ENCODE measurements at places on chromosomes 7 and 10.

- no peak for DNase-seq
These were observed 75.8 kb downstream of the GNAI1 start for GRCh38 chr7:80210400-80210799.

DNA sequence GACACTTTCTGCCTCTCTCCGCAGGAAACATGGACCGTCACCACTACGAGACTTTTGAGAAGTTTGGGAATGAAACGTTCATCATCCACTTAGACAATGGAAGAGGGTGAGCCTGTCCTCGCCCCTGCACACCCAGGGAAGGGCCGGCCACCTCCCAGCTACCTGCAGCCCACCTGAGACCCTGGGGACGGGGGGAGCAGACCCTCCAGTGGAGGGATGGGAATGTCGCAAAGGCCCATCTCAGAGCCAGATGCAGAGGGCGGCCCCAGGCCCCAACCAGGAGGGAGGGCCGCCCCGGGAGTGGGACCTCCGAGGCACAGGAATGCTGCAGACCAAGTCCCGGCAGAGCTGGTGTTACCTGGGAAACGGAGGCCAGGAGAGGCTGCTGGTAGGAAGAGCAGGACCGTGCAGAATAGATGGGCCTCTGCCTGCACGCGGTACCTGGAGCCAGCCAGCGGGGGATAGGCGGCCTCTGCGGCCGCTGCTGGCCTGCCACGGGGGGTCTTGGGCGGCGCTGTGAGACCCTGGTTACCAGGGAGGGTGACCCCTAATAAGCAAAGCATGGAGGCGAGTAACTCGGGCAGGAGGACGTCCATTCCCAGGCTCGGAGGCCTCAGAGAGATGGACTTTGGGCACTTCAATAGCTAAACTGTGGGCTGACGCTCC, 32.9 kb upstream of the FOXL3 start:
- no peak for DNase-seq

DNA sequence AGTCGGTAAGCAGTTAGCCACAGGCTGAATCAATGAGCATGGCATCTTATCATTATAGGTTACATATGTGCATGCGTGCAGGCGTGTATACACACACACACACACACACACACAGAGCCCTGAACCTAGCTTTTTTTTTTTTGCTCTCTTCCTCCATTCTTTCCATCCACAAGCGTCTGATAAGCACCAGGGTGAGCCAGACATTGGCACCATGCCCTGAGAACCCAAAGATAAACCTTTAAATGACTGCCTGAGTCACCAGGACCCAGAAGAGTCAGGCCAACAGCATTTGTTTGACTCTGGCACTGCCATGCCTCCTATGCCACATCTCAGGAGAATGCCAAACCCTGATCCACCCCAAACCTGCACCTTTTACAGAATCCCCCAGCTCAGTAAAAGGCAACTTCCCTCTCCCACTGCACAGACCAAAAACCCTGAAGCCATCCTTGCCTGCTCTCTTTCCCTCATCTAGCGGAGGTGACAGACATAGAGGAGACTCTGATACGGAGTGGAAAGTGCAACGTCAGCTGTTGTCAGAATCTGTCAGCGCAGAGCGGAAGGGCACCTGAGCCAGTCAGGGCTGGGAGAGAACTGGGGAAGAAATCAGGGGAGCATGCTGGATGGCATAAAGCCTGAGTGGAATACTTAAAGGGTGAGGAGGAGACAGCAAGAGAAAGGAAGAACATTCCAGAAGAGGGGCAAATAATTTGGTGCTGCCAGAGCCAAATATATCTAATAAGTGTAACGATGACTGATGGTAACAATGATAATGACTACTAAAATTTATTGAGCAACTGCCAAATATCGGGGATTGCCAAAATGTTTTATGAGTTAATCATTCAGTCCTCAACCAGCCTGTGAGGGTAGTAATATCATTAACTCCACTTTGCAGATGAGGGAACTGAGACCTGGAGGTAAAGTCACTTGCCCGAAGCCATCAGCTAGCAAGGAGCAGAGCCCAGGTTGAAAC, 3.2 kb downstream of the PARP12 start:
- no peak for DNase-seq

DNA sequence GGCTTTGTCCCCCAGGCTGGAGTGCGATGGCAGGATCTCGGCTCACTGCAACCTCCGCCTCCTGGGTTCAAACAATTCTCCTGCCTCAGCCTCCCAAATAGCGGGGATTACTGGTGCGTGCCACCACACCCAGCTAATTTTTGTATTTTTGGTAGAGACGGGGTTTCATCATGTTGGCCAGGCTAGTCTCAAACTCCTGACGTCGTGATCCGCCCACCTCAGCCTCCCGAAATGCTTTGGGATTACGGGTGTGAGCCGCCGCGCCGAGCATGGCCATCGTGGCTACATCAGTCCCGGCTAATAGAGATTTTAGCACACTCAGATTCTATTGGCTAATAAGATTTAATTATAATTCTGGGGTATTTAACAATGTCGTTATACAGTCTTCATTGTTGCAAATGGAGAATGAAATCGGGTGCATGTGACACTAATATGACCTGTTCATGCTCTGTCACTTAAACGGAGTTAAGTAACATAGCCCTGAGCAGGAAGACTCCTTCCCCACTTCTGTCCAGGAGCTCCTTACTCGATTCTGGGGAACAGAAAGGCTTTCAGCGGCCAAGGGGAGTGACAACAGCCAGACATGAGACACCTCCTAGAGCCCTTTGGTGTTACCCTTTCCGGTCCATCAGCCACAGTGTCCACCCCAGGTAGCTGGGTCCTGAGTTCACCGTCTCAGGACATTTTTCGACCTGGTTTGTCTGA, 40.9 kb upstream of the FAM20C start:
- DNase-seq: no peak

GRCh38 chr7:125516194-125516593, 586.6 kb upstream of the POT1 start:
- DNase-seq: no peak

DNA sequence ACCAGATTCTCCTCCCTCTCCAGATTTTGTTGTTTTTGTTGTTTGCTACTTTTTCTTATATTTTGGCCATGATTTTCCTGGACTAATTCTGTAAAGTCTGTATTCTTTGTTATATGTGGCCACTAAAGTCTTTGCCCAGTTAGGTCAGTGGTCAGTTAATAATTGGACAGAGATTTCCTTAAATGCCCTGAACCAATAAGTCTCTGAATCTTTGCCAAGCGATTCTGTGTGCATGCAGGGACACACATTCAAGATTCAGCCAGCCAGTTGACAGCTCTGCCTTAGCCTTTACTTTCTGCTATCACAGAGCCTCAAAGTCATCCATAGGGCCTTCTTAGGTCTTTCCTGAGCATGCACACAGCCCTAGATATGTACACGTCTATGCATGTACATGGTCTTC, 11.0 kb upstream of the COL17A1 start:
- no peak for DNase-seq

- no peak for DNase-seq
These were observed 57.0 kb upstream of the DKK1 start for GRCh38 chr10:52256832-52257691.

- DNase-seq: no peak
These were observed 108.9 kb downstream of the COL13A1 start for GRCh38 chr10:69910561-69910960.

GRCh38 chr10:68516766-68517165, 10.6 kb downstream of the SLC25A16 start:
- no peak for DNase-seq

DNA sequence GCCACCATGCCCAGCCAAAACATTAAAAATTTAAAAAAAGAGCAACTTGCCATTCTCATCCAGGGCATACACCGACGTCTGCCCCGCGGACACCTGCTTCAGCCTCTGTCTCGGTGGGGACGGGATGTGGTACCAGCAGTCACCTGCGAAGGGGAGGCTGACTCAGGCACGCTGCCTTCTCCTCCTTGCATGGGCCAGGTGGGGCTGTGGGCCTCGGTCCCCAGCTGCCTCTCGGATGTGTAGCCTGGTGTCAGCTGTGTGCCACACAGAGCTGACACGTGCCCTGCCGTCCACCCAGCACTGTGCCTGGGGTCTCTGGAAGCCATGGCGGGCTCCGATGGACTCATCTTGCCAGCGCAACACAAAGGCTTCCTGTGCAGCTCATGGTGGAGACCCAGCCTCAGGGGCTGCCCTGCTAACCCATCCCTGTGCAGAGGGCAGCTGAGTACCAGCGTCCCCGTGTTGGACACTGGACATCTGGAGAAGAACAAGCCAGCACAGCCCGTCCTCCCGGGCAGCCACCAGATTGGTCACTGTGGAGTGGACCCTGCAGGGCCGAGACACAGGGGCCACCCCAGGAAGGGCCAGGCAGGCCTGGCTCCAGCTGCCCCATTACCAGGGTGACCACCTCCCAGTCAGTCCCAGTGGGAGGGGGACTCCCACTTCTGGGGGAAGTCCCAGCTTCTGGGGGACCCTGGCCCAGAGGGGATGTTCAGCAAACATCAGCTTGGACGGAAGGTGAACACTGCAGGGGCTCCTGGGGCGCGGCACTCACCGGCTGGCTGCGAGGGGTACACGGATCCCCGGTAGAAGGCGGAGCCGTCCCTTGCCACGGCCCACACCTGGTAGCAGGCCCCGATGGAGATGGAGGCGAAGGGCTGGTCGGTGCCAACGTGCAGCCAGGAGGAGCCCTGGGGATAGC, 10.6 kb downstream of the BHLHA15 start:
- DNase-seq: no peak

DNA sequence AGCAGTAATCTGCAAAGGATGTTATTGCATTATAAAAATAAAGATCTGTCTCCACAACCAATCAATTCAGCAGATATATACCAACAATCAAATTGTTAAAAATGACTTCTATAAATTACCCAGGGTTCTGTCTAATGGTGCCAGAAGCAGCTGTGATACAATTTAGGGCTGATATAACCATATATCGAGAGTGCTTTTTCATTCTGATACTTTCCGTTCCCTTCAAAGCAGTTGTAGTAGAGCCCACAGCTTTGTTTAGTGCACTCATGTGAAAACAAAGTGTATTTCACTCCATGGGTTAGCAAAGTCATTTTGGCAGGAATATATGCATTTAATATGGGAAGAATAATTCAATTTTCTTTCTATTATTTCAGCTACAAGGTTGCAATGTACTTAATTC, 83.1 kb upstream of the CHCHD3 start:
- DNase-seq: no peak

DNA sequence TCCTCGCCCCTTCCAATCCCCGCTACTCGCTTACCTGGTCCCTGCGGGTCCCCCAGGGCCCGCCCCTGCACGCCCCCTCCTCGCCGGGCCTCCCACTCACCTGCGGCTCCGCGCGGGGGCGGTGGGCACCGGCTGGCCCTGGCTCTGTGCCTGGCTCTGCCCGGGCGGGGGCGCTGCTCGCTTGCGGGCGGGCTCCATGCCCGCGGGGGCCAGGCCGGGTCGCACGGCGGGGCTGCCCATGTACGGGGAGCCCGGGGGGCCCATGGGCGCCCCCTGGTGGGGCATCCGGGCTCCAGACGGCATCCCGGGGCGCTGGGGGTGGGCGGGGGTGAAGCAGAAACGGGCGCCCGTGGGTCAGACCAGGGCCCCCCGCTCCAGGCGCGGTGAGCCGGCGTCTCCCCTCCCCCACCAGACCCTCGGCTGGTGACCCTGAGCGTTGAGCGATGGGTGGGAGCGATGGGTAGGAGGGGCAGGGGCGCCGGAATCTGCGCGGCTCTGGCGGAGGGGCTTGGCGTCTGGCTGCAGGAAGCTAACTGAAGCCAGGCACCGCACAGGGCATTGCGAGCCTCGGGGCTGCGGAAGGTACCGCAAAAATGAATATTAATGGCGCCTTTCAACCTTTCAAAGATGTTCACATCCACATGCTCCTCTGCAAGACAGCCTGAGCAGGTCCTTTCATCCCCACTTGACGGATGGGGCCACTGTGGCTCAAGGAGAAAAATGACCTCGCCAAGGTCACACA, 3.0 kb downstream of the SMARCD3 start:
- DNase-seq: peak; percentile 56

DNA sequence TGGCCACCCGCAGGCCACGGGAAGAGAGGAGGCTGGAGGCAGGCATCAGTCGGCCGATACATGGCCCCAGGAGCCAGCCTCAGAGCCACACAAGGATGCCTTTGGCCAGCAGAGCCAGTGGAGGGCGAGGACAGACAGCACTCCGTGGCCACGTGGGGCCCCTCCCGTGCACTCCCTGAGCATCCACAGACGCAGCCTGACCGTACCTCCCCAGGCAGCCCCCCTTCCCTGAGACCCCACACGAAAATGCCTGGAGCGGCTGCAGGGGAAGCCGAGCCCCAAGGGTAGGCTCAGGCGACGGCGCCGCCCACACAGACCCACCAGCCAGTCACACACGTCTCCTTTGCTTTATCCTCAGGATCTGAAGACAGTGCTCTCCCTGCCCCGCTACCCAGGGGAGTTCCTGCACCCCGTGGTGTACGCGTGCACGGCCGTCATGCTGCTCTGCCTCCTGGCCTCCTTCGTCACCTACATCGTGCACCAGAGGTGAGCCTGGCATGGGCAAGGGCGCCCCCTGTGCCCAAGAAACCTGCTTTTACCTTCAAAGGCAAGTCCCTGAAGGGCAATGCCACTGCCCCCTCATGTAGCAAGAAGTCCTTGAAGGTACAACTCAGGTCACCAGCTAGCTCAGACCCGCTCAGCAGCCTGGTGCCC, 9.0 kb downstream of the ADGRA1 start:
- DNase-seq: no peak
